ENCODE measurements at places on chromosomes 1 and 21. TPM values are rescaled to one million over a fixed set of nuclear protein-coding genes. Genes with fewer than 3 reads are reported as not detected.

The ZNF695 gene
- total RNA-seq, result 5.9 TPM

The MMP23B gene
- total RNA-seq, result 0.79 TPM

The PDZK1 gene
- 0.56 TPM for total RNA-seq

The WNT9A gene
- 1.5 TPM for total RNA-seq

The FAAH gene
- total RNA-seq, result 20.8 TPM

The CDC7 gene
- total RNA-seq, result 9.0 TPM

The PSMB4 gene
- total RNA-seq, result 327 TPM

The ARMH1 gene
- total RNA-seq, result not detected

The LCE2A gene
- not detected for total RNA-seq

The AMPD1 gene
- total RNA-seq, result not detected

The S100A2 gene
- 5,324 TPM for total RNA-seq

The PDE9A gene
- 1.4 TPM for total RNA-seq
